Cardiac fibroblast (primary cell): ENCODE measurements at places on chromosomes 5 and 9.

DNA sequence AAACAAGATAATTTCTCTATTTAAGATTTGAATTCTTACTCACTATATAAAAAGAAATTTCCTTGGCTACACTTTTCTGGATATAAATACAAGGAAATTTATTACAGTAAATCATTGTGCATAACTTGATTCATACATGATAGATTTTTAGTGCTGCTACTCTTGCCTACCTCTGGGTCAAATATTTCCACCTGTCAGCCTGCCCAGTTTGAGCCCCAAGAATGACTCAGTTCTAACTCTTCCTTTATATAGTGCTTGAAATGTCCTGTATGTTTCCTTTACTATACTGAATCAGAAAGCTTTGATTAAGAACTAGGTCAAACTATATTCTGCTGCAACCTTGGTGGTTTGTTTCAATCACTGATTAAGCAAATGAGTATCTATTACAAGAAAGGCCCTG is 147.4 kb upstream of the FTMT start:
- no peak for DNase-seq

DNA sequence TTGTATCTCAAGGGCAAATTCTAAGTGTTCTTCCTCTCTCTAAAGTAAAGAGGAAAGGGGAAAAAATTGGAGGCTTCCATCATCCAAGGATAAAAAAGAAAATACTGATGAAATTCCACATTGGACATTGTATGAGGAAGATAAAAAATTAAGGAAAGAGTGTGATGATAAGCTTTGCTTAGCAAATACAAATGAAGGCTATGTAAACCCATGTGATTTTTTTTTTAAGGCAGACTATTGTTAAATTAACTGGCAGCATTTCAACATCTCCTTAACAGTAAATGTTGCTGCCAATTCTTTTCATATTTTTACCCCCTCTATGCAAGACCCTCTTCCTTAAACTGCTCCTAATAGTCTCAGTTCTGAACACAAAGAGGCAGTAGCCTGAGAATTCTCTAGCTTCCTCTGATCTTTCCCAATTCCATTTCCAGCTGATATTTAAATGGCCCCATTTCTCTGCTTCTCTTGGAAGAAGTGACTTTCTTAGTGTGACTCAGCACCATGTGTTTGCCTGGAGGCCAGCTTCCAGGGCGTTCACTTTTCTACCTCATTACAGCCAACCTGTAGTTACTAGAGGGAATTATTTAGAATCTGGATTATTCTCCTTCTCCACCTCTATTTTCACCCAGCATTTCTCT is 159.7 kb downstream of the TLE1 start:
- DNase-seq, result peak; percentile 56

GRCh38 chr5:39137819-39138451 is 63.7 kb upstream of the RICTOR start:
- DNase-seq, result no peak

DNA sequence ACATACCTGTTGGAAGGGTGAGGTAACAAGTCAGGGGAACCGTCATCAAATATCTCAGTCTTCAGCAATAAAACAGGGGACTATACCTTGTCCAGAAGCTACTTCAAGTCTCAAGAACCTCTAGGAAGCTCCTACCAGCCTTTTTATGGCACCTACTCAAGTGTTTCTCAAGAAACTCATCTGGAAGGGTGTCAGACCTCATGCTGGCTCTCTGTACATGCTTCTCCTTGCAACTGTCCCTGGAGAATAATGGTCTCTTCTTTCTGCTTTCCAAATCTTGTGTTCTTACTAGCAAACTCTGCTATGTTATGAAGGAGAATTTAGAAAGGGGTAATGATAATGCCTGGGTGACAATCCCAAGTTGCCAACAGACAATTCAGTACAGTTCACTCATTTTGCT is 8.3 kb upstream of the PTAR1 start:
- peak; percentile 51 for DNase-seq

GRCh38 chr5:172973931-172974330 is 9.6 kb upstream of the ATP6V0E1 start:
- peak; percentile 58 for DNase-seq

GRCh38 chr5:98543490-98543889 is 230.0 kb upstream of the RGMB start:
- DNase-seq, result no peak

DNA sequence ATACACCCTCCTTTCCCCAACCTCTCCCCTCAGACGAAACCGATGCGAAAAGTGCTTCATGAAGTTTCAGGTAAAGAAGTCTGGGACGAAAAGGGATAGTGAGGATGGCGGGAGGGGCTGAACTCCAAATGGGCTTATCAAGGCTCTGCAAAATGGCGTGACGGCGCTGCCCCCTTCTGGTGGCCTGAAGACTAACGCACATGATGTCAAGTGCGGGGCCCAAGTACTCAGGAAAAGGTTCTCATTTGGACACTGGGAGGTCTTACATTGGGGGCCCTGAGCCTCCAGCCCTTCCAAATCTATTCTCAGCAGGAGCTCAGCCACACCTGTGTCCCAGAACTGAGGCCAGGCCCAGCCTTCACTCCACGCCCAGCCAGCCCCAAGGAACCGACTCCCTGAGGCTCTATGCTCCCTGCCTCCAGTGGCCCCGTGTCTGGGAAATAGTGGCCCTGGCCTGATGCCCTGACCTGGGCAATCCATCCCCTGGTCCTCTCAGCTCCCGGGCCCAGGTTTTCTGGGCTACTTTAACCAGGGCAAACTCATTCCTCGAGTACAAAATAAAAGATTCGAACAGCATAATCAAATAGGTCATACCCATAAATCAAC is 119.9 kb downstream of the KCNIP1 start:
- DNase-seq, result peak; percentile 71

DNA sequence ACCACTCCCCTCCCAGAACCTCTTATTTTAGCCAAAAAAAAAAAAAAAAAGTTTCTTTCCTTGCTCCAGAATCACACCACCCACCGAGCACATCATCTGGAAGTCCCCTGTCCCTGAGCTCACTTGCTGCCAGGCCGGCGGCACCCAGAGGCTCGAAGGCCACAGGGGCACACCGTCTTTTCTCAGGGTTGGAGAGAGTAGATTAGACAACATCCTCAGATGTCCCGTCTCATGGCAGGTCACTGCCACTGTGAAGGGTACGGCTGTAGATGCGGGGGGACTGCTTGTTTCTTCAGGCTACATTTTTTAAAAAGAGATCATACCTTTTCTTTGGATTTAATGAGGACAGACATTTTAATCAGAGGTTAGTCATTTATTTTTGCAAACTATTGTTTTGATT is 109.0 kb downstream of the MVB12B start:
- no peak for DNase-seq

GRCh38 chr5:118371973-118372831 is 616.1 kb downstream of the DTWD2 start:
- DNase-seq, result no peak

DNA sequence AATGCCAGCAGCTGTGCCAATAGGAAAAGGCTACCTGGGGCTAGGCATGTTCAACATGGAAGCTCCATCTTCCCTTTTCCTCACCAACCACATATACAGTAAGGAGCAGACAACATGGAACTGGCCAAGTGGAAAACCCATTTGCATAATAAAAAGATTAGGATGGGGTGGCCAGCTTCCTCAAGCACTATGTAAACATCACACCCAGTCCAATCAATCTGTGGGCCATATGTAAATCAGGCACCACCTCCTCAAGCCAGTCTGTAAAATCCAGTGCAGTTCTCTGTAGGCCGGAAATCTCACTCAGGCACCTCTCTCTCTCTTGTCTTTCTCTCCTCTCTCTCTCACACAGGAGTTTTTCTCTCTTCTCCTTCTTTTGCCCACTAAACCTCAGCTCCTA is 360.2 kb upstream of the GRIA1 start:
- DNase-seq, result no peak

GRCh38 chr9:123925819-123926218 is 4.1 kb downstream of the DENND1A start:
- DNase-seq, result no peak

- no peak for DNase-seq
Measured at GRCh38 chr9:137416563-137417151, 6.3 kb downstream of the EXD3 start.

DNA sequence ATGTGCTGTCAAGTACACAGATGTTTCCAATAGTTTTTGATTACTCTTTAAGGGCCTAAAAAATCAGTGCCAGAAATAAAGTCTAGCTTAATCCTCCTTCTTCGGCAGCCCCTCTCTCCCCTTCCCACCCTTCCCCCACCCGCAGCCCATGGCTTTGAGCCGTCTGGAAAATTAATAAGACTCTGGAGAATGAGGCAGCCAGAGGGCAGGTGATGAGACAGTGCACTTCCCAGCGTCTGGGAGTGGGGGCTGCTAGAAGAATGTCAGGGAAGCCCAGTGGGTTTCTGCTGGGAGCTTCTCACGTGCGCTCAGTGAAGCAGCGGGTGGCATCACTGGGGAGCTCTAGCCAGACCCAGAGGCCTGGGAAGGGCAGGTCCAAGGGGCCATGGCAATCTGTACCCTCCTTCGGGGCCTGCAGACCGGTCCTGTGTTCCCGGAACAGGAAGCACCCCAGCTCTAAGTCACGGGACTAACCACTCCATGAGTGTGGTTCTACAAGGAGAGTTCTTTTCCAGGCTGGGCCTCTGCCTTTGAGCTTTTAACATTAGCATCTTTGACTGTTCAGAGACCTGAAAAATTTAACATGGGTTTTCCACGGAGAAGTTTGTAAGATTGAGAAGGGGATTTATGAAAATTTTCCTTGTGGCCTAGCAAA is 164.8 kb upstream of the OTULINL start:
- no peak for DNase-seq

- no peak for DNase-seq
Measured at GRCh38 chr5:44807269-44807668, 1.5 kb upstream of the MRPS30 start.

DNA sequence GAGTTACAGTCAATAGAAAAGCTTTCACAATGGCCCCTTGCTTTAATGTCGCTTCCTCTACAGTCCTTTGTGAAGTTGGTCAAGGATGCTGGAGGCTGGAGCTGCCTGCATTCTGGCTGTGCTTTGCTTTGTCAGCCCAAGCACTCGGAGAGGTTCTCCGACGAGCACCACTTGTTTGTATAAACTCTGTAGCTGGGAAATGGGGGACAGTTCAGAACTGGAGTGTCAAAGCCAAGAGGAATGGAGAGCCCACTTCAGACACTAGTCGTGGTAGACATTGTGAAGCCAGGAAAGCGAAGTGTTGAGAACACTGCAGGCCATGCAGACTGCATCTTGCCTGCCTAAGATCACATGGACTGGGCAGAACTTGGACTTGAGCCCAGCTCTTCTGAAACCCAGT is 330.3 kb downstream of the GADD45G start:
- DNase-seq, result no peak
